Activated CD4-positive, alpha-beta T cell treated with anti-CD3 and anti-CD28 coated beads, Interleukin-2, amount 10 ng/mL, durations not matched to agents 7 days and 5 days (primary cell): ENCODE measurements at places on chromosomes 7 and 10. TPM values are rescaled to one million over a fixed set of nuclear protein-coding genes. Genes with fewer than 3 reads are reported as not detected.

The SRRM3 gene
- not detected for total RNA-seq

The IFIT2 gene
- total RNA-seq, result 9.9 TPM

The PPP1R3A gene
- not detected for total RNA-seq

The SLC12A9 gene
- 49.1 TPM for total RNA-seq

The HECTD2 gene
- 3.1 TPM for total RNA-seq
